ENCODE measurements at places on chromosomes 11 and 22.

DNA sequence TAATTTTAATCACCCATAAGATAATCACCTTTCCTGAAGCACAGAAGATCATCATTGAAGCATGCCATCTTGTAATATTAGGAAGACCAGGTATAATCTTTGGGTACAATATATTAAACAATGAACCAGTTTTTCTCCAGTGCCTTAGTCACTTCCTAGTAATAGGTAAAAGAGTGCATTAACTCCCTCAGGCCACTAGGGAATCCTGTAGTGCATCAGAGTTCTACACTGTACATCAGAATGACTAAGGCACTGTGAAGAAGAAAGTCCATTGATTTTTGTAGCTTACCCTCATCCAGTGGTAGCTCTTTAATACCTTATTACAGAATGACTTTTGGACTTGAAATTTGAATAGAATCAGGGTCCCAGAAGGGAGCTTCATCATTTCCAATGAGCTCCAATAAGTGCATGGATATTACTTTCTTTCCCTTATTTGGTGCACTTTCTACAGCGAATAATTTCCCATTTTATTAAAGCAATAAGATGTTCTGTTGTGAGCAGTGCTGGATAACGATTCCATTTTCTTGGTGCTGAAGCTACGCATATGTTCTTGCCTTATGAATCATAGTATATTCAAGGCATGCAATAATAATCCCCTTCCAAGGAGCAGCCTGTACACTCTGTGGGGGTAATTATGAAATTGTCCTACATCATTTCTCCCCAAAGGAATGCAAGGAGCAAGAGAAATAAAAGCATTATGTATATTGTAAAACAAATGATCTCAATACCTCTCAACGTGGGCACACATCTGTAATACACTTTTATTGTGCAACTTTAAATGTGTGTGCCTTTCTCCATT lies 4.7 kb downstream of the C11orf87 start:
- DNase-seq: no peak

- no peak for DNase-seq
Observed at GRCh38 chr22:49570032-49570848, 257.4 kb downstream of the BRD1 start.

DNA sequence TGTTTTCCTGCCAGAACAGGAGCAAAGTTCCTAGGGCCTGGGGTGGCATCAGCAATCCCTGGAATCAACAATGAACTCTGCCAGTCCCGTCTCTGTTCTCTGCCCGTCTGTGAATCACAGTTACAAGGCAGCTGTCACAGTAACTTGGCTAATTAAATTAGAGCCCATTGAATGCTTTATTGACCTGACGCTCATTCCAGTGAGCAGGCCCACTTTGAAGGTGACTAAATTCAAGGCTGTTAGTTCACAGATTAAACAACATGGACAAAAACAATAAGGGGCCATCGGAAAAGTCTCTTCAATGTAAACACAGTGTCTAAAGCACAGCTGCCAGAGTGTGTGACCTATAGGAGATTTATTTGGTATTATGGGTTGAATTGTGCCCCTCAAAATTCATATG lies 17.7 kb upstream of the TMPRSS5 start:
- no peak for DNase-seq

GRCh38 chr11:132310390-132311375 lies 940.3 kb downstream of the NTM start:
- DNase-seq: no peak

- no peak for DNase-seq
Observed at GRCh38 chr22:46915950-46916730, 153.7 kb downstream of the TBC1D22A start.

- no peak for DNase-seq
Observed at GRCh38 chr11:119099711-119100110, 1.9 kb downstream of the DPAGT1 start.

DNA sequence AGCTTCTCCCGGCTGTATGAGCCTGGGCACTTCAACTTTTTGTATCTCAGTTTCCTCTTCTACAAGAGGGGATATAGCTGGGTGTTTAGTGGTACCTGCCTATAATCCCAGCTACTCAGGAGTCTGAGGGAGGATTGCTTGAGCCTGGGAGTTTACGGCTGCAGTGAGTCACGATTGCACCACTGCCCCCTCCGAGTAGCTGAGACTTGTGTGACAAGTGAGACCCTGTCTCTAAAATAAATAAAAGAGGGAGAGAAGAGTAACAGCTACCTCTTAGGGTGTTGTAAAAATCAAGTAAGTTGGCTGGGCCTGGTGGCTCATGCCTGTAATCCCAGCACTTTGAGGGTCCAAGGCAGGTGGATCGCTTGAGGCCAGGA lies 10.0 kb upstream of the CATSPER1 start:
- DNase-seq: no peak

- no peak for DNase-seq
Observed at GRCh38 chr11:131217313-131218310, 152.8 kb upstream of the NTM start.

- no peak for DNase-seq
Observed at GRCh38 chr11:65817312-65817834, 16.4 kb upstream of the SNX32 start.

DNA sequence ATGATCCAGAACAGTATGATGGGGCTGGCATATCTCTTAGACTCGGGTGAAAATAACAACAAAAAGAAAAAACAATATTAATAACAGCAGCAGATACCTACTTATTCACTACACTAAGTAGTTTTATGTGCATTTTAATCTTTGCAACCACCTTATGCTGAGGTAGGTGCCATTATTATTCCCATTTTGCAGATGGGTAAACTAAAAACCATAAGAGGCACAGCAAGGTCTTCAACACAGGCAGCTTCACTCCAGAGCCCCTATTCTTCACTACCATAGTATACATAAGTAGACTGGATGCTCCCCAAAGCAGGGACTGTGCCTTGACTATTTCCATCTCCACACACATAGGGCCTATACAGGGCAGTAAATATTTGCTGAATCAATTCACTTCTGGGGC lies 41.0 kb downstream of the CLPB start:
- DNase-seq: no peak
